ENCODE measurements at places on chromosomes 12 and 14. TPM values are rescaled to one million over a fixed set of nuclear protein-coding genes. Genes with fewer than 3 reads are reported as not detected.
A peak's percentile ranks its signal among the peaks of the same experiment; 100 is the strongest.

Gene RNF212B
- total RNA-seq, result not detected

Gene SLC39A2
- not detected for total RNA-seq

Gene KRT6A
- not detected for total RNA-seq

Gene KRT73
- not detected for total RNA-seq

Gene GPR84
- 0.36 TPM for total RNA-seq

Gene METAP2
- 42.0 TPM for total RNA-seq

Gene PTPRO
- total RNA-seq, result 149 TPM

Gene PPP1R1A
- total RNA-seq, result 12.8 TPM

Gene SLC25A3
- 237 TPM for total RNA-seq

Gene POTEM
- not detected for total RNA-seq

Gene PTHLH
- total RNA-seq, result not detected

Gene ESRRB
- 8.3 TPM for total RNA-seq

GRCh38 chr12:101570047-101570446 is 24.7 kb upstream of the MYBPC1 start:
- DNase-seq, result peak; percentile 2

- no peak for DNase-seq
Observed at GRCh38 chr12:21221778-21222177, 90.8 kb downstream of the SLCO1B1 start.

DNA sequence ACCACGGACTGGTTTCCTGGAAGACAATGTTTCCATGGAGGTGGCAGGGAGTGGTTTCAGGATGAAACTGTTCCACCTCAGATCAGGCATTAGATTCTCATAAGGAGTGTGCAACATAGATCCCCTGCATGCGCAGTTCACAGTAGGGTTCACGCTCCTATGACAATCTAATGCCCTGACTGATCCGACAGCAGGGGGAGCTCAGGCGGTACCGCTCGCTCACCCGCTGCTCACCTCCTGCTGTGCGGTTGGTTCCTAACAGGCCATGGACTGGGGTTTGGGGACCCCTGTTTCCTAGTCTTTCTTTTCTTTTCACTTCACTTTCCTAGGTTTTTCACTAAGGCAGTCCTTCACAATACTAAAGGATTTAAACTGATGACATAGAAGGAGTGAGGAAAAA is 39.6 kb downstream of the GUCY2C start:
- DNase-seq, result no peak

- no peak for DNase-seq
Observed at GRCh38 chr14:54137614-54137961, 181.0 kb upstream of the BMP4 start.

- DNase-seq, result no peak
Observed at GRCh38 chr14:43938588-43939281, 568.3 kb downstream of the FSCB start.

DNA sequence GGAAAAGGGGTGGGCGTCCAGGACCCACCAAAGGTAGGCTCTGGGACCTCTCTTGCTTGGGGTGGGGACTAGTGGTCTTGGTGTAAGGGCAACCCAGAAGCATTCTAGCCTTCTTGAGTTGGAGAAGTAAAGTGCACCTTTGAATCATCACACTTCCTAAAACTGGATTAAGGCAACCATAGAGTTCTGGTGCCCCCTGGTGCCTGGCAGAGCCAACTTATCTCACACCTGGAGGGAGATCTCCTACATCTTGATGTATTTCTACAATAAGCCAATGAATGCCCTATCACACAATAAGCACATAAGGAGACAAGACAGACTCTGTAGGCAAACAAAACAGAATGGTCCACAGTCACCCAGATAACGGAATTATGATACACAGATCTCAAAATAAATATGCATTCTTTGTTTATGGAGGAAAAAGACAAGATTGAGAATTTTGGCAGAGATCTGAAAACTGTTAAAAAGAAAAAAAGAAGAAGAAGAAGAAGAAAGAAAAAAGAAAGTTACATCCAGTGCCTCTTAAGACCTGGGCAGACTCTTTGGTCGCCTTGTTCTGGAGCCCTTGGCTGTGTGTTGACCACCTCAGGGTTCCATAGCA is 95.9 kb upstream of the PPP2R5C start:
- peak; percentile 27 for DNase-seq

DNA sequence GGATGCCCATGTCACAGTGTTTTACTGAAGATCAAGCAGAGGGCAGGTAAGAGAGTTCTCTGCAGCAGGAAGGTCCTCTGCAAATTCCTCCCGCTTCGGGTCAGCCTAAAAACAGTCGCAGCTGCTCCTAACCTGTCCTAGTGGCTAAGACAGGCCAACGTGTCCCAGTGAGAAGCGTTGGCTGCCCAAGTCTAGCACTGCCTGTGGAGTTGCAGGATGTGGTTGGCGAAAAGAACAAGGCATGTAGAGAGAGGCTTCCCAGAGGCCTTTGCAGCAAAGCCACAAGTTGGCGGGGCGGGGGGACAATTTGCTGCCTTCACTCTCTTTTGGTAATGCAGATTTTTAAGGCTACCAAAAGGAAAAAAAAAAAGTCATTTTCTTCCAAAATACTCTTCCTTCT is 340.1 kb downstream of the BCL11B start:
- no peak for DNase-seq

- no peak for DNase-seq
Observed at GRCh38 chr14:100822532-100823296, 3.2 kb upstream of the MEG3 start.

- no peak for DNase-seq
Observed at GRCh38 chr14:89921346-89921745, 33.2 kb downstream of the EFCAB11 start.

GRCh38 chr14:59246566-59246965 is 58.1 kb downstream of the DAAM1 start:
- DNase-seq, result no peak

GRCh38 chr12:42789808-42790760 is 200.5 kb upstream of the PRICKLE1 start:
- no peak for DNase-seq

Data from cerebellum (tissue), 4 donors.